ENCODE measurements at places on chromosomes 11 and 22. TPM values are rescaled to one million over a fixed set of nuclear protein-coding genes. Genes with fewer than 3 reads are reported as not detected.

- no peak for DNase-seq
Measured at GRCh38 chr22:38108561-38109319, 1.7 kb downstream of the BAIAP2L2 start.

GRCh38 chr22:30573594-30574094 is 821 bp downstream of the GAL3ST1 start:
- DNase-seq: no peak

OR10D3 gene
- total RNA-seq: not detected

C11orf16 gene
- total RNA-seq: not detected

NAGA gene
- 18.7 TPM for total RNA-seq

GRCh38 chr11:113014262-113015097 is 53.3 kb downstream of the NCAM1 start:
- no peak for DNase-seq

DNA sequence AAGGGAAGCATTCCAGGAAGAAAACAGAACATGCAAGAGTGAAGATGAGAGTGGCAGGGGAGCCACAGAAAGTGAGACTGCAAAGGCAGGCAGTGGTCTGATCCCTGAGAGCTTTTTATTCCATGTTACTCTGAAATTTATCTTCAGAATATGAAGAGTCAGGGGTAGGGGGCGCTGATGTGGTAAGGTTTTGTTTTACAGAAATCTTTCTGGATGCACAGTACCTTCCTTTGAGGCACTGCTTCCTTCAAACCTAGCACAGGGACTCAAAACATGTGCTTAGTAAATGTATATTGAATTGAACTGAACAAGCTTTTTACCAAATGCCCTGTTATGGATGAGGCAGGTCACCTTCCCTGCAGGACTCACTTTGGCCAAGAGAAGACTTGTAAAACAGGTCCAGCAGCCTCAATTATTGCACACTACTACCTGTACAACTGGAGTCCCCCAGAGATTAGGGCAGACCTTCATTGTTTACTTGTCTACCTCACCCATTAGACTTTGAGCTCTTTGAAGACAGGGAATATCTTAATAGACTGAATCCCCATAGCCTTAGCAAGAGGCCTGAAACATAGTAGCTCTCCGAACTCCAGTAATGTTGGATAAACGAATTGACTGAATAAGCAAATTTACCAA is 2.2 kb downstream of the PAK1 start:
- DNase-seq: no peak

CSNK2A3 gene
- total RNA-seq: 0.96 TPM

- no peak for DNase-seq
Measured at GRCh38 chr22:22099833-22100812, 117.5 kb upstream of the TOP3B start.

KDELR3 gene
- total RNA-seq: 155 TPM

DNA sequence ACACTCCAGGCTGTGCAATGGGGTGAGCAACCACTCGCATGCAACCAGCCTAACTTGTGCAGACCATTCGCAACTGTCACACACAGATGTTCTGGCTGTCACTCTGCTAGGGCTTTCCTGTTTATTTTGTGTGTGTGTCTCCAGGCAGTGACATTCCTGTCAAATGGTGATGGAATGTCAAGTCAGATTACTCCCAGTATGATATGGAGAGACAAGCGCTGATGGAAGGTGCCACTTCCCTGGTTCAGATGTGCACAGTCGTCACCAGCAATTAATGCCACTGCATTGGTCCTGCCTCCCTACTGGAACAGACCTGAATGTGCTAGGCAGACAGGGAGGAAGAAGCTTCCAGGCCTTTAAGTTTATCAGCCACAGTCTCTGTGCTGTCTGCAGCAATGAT is 442.4 kb upstream of the ISX start:
- no peak for DNase-seq

DNA sequence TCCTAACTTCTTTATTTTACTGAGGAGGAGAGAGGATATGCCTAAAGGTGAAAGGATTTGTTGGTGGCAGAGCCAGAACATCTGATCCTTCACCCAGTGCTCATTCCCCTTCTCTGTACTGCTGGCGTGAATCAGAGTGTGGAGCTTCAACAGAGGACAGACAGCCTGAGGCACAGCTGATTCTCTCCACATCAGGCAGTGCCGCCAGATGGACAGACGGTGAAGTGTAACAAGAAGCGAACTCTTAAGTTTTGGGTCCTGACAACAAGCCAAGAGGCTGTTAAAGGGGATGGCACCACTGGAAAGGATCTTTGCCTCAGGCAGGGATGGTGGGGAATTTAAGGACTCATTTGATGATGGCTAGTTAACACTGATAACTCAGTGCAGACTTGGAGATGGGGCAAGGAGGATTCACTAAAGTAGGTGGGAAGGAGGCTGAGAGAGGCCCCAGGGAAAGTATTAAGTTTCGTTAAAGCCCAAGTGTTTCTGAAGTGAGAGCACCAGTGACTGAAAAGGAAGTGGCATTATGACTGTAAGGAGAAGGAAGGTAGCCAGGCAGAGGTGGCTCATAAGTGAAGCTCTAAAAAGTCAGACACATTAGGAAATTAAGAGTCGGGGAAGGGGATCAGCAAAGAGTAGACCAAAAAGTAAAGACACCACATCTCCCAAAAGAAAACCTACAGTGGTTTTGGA is 81.3 kb downstream of the CLPB start:
- peak; percentile 89 for DNase-seq

- DNase-seq: no peak
Measured at GRCh38 chr22:28230671-28231070, 311.6 kb upstream of the PITPNB start.

OR51E2 gene
- total RNA-seq: 0.10 TPM

DNA sequence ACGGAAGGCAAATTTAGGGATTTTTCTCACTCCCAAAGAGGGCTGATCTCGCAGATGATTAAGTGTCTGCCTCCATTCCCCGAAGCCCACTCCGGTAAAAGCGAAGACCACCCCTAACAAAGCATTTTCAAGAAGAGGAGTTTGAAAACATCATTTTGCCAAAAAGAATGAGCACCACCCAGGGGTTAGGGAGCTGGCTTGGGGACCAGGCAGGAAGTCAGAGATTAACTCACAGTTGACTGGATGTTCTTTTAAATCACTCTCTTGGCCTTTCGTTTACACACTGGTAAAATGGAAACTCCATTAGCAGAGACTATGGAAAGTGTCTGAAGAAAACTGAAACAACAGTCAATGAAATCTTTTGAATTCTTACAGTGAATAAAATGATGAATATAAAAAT is 7.9 kb upstream of the TRIM44 start:
- DNase-seq: no peak

GRCh38 chr22:44019846-44020245 is 4.3 kb upstream of the PARVB start:
- DNase-seq: no peak
